ENCODE measurements at places on chromosomes 13 and 19. TPM values are rescaled to one million over a fixed set of nuclear protein-coding genes. Genes with fewer than 3 reads are reported as not detected.

ZNF724 gene
- total RNA-seq, result 10.8 TPM

DNA sequence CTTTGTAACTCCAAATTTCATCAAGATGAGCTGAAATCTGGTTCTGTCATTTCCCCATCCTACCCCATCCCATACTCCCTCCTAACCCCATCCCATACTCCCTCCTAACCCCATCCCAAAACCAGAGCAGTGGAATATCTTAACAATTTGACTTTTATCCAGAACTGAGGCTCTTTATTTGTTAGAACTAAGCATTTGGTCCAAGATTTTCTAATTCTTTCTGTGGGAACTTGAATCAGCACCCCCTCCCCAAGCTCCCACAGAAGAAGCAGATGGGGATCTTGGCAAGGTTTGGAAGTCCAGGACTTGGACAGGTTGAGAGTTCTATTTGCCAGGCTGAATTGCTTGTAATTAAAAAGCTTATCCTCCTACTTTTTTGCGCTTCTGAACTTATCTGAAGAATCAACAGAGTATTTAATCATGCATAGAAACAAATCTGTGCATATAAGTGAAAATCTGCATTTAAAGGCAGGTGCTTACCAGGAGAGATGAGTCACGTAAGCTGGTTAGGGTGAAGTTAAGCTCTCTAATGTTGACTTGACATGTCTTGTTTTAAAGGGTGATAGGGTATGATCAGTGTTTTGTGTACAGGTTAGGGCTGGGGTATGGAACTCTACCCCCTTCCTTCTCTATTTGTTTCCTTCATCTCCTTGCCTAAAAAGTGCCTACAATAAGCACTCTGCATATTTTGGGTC lies 111.1 kb downstream of the COG6 start:
- DNase-seq, result no peak

- DNase-seq, result peak; percentile 74
Observed at GRCh38 chr13:104318121-104318520, 1251.9 kb upstream of the SLC10A2 start.

ZNF835 gene
- 1.2 TPM for total RNA-seq

DNA sequence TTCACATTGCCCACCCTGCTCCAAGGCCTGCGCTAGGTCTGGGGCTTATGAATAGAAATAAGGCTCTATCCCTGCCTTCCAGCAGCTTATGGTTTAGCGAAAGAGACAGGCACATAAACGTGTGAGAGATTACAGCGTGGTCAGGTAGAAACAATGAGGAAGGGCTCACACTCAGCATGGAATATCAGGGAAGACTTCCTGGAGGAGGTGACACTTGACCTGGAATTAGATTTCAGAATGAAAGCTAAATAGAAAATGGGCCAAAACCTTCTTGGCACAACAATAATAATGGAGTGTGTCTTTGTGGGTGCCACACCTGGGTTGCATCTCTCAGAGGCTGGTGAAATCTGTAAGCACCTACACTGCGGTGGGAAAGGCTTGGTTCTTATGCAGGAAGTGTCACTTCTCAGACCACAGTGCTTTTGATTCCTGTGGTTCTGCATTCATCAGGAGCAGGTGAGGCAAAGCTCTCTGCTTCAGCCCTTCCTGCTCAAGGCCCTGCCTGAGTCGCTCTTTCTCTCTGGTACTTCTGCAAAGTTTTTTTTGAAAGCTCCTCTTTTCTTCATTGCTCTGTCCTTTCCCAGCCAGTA lies 430.3 kb downstream of the ZNF536 start:
- no peak for DNase-seq

ZNF146 gene
- 70.5 TPM for total RNA-seq
